ENCODE measurements at places on chromosomes 12 and 14.
A peak's percentile ranks its signal among the peaks of the same experiment; 100 is the strongest.

GRCh38 chr12:21891751-21892217, 49.4 kb downstream of the ABCC9 start:
- DNase-seq: no peak

- no peak for DNase-seq
Observed at GRCh38 chr14:61472011-61472672, 150.8 kb downstream of the PRKCH start.

GRCh38 chr12:54058128-54058768, 4.6 kb downstream of the HOXC4 start:
- DNase-seq: no peak

GRCh38 chr12:86158956-86159355, 97.2 kb downstream of the MGAT4C start:
- no peak for DNase-seq

DNA sequence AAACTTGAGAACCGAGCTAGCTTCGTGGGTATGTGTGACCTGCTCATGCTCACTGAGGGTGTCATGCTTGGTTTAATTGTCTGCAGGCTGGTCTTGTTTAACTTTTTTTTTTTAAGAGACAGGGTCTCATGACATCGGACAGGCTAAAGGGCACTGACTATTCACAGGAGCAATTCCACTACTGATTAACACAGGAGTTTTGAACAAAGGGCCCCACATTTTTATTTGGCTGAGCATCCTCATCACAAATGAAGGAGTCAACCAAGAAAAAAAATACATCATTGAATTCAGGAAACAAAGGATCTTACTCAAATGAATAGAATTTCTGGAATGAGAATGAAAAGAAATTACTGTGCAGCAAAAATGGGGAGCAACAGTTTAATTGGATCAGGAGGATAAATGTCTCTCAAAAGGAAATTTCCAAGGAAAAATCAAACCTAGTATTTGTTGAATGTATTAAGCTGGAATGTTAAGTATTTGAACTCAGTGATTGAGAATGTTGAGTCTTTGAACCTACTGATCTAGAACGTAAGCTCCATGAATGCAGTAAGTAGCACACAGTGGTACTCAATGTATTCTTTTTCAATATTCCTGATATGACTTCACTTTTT, 20.8 kb upstream of the PYROXD1 start:
- DNase-seq: no peak

DNA sequence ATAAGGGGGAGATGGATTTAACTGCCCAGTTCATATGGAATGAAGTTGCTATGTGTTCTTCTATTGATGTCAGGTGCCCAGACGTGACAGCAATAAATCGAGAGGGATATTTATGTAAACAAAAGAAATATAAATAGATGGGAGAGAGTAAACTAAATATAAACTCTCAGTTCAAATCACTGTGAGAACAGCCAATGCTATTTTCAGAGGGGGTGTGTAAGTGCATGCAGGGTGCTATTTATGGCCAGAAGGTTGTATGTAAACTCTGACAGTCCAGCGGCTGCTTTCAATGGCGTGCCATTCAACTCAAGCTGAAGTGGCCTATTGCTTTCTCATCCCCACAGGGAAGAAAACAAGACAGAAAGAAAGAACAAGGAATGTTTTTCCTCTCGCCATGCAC, 127.2 kb downstream of the KCNA5 start:
- DNase-seq: no peak

- no peak for DNase-seq
Observed at GRCh38 chr12:82972624-82973023, 285.9 kb downstream of the TMTC2 start.

- no peak for DNase-seq
Observed at GRCh38 chr14:74568380-74568649, 43.7 kb downstream of the LTBP2 start.

- no peak for DNase-seq
Observed at GRCh38 chr14:89618330-89618708, 201.3 kb upstream of the FOXN3 start.

DNA sequence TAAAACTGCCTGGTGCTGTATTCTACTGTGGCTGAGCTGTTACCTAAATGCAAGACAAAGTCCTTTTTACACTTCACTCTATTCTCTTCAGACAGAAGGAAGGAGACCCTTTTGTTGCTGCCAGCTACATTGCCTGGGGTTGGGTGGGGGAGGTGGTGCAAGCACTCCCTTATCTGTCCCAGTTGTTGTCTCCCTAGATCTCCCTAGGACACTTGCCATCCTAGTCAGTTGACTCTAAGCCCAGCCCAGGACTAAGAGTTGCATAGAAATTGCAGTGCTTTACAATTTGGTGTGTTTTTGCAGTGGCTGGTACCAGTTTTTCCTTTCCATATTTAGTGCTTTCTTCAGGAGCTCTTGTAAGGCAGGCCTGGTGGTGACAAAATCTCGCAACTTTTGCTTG, 35.1 kb downstream of the SCYL2 start:
- DNase-seq: no peak

DNA sequence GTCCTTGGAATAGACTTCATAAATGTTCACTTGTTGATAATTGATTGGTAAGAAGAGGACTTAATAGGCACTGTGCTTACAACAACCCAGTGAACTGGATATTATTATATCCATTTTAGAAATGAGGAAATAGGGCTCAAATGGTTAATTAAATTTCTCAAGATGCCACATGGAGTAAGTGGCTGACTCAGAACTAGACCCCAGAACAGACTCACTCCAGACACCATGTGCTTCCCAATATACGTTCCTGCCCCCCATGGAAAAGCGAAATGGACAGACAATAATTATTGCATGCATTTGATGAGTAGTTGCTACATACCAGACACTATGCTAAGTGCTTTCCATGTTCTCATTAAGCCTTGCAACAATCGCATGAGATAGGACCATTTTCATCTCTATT, 895 bp upstream of the ANKS1B start:
- DNase-seq: no peak

- no peak for DNase-seq
Observed at GRCh38 chr14:101529079-101529478, 32.2 kb upstream of the DIO3 start.

DNA sequence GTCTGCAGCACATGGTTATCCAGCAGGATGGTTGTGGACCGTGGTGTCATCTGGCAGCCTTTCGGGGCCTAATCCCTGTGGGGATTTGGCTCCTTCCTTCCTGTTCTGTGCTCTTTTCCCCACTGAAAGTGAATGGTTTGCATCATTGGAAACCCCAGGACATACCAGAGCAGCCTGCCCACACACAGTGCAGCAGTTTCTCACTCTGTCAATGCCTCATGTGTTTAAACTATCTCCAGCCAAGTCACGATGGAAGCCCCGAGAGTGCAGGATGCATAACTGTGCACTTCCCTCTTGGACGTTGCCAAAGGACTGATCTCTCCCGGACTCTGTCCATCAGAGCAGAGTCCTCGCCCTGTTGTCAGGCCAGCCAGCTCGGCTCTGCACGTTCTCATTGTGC, 29.0 kb upstream of the AMN start:
- no peak for DNase-seq

GRCh38 chr12:62263966-62264365, 3.8 kb downstream of the USP15 start:
- no peak for DNase-seq

- DNase-seq: no peak
Observed at GRCh38 chr14:62691647-62692489, 353.4 kb downstream of the KCNH5 start.

DNA sequence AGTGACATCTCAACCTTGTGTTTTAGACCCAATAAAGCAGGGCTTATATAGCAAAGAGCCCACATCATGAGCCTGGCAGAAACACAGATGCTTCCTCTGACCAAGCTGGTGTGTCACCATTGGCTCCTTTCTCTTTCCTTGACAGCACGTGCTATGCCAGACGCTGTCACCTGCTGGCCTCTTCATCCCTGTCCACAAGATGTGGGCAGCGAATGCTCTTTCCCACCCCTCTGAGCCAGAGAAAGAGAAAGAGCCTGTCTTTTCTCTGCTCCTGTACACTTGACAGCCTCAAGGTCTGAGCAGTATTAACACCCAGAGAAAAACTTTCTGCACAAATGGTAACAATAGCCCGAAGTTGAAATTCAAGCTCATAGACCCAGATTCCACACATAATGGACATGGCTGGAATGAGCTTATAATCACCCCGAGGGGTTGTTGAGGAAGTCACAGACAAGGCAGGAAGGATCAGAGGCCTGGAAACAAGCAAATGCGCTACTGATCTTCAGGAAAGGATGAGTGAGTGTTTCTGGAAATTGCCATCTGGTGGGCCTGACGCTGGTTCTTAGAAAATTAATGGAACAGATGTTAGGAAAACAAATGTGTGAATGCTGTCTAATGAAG, 8.9 kb downstream of the TGFB3 start:
- DNase-seq: no peak

- DNase-seq: no peak
Observed at GRCh38 chr12:124408822-124409517, 114.1 kb downstream of the RFLNA start.

DNA sequence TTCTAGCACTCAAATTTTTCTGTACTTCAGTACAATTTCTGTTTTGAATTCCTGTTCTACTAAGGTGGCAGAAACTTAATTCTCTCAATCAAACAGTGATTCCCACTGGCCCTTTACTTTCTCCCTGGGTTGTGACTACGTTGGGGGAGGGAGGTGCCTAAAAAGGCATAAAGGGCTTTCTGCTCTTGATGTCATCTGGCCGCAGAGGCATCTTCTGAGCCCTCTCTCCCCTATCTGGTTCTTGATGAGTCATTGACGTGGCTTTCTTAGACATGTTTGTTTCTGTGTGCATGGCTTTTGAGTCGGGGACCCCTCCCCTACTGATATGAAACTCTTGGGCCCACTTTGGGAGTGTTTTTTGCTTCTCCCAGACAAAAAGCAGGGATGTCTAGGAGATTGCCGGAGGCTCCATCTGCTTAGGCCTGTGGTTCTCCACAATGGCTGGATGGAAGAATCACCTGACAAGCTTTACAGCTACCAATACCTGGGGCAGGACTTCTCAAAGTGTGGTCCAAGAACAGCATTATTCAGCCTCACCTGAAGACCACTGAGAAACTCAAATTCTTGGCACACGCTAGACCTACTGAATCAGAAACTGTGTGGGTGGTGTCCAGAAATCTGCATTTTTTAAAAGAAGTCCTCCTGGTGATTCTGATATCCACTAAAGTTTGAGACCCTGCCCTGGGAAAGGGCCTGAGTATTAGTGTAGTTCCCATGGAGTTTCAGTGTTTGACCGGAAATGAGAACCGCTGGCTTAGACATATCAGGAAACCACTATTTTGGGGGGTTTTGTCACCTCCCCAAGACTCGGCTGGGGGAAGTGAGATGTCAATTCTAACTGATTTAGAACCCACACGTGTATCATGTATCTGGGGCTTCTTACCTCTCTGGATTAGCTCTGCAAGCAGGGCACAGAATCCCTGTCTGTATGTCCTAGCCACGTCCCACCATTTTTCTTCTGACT, 395.7 kb upstream of the PDE3A start:
- DNase-seq: peak; percentile 2

DNA sequence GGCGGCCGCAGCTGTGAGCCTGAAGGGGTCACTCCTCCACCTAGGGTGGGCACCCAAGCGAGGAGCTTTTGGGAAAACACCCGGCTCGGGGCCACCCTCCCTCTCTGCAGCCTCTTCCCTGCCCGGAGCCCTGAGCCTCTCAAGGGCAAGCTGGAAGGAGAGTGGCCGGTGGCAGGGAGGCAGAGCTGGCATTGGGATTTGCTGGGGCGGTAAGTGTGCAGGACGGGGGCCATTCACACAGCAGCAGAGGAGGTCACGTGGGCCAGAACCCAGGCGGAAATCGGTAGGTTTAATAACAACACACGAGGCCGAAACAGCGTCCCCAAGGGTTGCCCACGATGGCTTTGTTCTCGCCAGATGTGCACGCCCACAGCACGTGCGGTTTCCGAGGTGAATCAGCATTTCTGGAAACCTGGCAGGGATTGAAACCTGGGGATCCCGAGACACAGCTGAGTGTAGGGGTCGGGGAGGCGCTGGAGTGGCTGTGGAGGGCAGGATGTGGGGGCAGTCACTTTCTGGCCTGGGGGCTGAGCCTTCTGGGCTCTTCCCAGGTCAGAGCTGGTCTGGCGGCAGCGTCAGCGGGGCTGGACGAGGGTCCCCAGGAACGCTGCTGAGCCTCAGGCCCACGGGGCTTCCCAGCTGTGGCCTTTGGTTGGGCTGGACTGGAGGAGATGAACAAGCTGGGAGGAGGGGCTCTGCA, 23.5 kb downstream of the NOC4L start:
- no peak for DNase-seq
